ENCODE measurements at places on chromosomes 6 and 20.

DNA sequence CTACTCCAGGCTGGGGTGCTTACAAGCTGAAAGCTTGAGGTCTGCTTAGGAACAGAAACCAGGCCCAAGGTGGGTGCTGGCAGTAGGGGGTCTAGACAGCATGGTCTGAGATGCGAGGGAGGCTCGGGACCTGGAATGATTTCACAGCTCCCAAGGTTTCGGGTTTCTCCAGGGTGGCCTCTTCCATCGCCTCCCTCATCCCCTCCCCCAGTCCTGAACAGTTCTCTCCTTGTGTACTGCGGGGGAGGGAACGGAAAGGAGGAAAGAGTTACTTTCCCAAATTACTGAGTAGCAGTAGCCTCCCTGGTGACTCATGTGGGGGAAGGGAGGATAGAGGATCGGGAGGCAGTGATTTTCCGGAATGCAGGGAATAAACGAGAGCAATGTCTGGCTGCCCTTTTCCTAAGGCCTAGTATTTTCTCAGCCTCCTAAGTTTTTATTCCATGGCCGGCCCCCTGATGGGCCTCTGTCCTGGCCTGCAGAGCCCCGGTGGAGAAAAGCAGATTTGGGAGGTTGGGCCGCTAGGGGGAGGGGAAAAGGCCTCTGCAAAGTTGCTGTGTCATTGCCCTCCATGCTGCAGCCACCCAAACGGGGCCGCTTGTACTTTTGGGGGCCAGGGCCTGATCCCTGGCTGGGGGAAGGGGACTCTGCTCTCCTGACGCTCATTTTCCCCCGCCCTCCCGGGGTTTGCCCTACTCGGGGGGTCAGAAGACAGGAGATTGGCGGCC, 1.5 kb downstream of the BRD2 start:
- no peak for DNase-seq

- DNase-seq: peak; percentile 84
Measured at GRCh38 chr20:1946762-1947534, 46.9 kb downstream of the PDYN start.

- DNase-seq: no peak
Measured at GRCh38 chr6:29705389-29706231, 17.6 kb upstream of the HLA-F start.

DNA sequence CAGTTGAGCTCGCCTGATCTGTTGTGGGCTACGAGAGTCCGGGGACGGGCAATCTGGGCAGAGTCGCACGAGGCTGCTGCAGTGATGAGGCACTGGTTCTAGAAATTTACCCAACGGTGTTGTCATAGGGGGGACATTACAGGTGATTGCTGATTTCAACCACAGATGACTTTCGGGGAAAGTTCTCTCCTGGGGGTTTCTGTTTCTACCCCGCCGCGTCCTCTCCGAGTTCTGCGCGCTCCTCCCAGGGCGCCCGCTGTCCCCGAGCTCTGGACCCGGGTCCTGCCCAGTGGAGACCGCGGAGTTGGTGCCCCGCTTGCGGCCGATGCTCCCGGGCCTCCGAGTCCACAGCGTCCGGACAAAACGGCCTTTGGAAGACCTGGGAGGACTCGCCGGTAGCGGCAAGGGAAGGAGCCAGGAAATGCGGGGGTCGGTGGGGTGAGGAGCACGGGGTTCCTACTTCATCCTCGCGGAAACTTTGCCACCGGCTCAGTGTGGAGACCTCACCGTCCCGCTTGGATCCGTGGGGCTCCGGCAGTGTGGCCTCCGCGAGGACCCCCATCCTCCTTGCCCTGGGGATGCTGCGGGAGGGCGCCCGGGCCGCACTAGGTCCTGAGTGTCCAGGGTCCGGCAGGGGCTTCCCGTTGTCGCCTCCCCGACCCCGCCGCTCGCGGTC, 12.3 kb upstream of the RAET1L start:
- no peak for DNase-seq

DNA sequence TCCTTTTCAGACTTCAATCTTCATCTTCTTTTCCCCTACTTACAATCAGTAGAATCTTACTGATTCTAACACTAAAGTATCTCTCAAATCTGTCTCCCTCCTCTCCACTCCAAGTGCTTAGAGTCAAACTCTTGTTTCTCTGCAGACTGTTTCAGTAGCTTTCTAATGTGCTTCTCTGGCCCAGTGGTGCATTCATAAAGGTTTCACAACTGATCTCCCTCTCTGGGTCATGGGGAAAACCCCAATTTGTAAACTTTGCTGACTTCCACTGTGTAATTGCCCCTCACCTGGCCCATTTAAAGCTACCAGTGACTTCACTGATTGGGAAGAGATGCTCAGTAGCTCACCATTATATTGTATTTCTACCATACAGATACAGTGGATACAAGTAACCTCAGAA, 183.6 kb downstream of the FAXC start:
- DNase-seq: no peak

DNA sequence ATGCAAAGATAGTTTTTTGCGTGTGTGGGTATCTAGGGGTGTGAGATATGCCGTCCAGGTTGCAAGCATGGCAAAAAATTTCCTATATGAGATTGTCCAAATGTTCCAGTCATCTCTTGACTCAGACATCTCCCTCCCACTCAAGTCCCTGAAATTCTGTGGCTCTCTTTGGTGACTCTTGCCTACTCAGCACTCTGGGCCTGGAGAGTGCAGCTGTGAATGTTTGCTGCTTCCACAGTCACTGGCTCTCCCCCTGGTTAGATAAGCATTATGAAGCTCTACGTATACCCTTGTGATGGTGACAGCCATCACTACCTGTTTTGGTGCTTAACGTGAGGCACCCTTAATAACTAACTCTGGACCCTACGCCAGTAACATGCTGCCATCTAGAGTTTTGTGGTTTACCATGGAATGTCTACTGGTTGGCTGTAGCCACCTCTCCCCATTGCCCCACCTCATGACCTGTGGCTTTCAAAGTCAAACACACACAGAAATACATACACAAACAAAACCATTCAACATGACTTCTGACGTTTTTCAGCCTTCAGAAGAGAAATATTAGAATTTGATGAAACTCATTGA, 621.9 kb upstream of the CITED2 start:
- DNase-seq: no peak

Measured in NT2/D1 (cell line).